Fibroblast of upper back skin (primary cell): ENCODE measurements at places on chromosomes 4 and X.

DNA sequence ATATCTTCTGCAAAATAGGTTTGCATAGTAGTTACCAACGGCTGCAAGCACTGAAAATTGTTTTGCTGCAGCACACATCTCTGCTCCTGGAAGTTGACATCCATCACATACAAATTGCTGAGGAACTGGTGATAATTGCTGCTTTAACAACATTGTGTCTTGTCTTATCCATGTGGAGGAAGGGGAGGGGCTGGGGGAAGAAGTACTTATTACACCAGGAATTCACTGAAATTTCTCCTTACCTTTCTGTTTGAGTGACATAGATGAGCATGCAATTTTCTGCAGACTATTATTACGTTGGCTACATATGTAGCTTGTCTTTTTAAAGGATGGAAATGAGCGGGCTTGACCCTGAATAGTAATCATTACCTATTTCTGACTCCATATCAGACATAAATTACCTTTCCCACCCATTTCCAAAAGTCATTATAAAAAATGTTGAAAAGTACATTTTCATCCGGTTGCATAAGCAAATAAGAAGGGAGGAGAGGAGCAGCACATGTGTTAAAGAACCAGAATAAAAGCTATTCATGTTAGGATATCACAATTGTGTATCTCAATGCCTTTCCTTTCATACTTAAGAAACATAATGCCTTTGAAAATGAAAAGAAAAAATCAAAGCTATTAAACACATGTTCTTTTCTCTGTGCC is 1905.6 kb downstream of the PCDH7 start:
- no peak for DNase-seq

DNA sequence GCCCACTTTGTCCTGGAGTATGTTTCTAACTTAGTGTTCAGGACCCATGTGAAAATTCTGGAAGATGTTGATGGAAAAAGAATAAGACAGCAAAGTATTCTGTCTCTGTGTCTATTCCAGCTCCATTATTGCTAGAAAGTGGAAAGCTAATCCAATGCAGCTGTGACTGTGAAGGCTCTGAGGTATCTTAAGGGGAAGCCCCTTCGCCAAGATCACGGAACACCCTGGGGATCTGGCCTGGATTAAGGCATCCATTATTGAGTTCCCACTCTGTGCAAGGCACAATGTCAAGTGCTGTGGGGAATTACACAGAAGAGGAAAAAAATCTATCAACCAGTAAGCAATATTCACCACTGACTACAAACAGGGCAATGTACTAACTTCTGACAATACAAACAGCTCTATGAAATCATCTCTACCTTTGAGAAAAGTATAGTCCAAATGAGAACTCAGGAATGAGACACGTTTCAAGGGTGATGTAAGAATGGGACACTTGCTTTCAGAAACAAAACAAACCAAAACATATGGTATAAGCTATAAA is 222.1 kb downstream of the LDB2 start:
- DNase-seq: no peak

DNA sequence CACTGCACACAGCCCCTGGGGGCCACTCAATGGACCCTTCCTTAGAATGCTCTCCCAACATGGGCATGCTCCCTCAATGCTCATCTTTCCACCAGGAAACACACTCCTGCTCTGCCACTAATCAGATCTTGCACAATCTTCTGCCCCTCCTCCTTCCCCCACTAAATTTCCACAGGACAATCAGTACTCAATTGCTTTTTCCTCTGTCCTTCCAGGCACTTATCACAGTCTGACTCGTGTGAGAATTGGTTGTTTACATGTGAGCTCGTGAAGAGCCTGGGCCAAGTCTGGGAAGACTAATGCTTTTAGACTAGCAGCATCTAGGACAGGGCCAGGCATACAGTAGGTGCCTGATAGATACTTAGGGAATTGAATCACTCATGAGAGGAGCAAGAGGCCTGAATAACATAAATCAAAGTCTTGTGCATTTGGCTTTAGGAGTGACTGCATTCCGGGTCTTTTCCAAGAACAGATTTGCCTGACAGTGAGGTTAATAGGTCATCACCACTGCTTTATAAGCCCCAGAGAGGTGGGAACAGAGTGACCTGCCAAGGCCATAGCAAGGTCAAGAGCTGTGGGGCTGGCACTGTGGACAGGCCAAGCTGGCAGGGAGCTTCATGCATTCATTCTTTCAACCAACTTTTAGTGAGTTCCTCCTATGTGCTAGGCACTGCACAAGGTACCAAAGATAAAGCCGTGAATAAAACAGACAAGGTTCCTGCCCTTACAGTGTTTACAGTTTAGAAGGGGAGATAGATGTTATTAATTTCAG is 55.0 kb downstream of the PRPS1 start:
- no peak for DNase-seq

- DNase-seq: no peak
These were observed 27.3 kb upstream of the FBXW7 start for GRCh38 chr4:152563209-152563608.

DNA sequence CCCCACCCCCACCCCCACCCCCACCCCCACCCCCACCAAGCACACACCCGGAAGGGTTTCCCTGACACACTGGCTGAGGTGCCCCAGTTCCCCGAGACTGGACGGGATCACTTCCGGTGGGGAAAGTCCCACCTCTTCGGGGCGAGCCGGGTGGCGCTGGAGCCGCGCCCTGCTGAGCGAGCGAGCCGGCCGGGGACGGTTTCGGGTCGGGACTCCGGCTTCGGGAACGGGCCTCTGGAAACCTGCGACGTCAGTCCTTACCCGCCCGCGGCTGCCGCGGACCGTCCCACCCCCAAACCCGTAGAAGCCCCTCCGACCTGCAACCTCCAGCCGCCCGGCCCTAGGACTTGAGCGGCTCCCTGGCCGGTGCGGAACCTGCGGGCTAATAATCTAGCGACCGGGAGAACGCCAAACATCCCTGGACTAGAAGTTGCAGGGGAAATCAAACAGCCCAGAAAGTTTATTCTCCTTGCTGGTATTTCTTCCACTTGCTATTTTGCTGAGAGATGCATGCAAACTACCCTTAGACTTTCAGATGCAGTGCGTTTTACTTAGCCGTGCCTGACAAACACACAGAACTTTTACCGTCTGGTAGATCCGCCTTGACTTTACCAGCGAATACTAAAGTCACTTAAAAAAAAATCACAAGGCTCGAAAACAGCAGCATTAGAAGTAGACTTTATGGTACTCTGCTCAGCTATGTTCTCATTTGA is 991 bp downstream of the RAP2C start:
- peak; percentile 87 for DNase-seq

- peak; percentile 10 for DNase-seq
These were observed 717.3 kb upstream of the ACTRT1 start for GRCh38 chrX:128769495-128769894.

DNA sequence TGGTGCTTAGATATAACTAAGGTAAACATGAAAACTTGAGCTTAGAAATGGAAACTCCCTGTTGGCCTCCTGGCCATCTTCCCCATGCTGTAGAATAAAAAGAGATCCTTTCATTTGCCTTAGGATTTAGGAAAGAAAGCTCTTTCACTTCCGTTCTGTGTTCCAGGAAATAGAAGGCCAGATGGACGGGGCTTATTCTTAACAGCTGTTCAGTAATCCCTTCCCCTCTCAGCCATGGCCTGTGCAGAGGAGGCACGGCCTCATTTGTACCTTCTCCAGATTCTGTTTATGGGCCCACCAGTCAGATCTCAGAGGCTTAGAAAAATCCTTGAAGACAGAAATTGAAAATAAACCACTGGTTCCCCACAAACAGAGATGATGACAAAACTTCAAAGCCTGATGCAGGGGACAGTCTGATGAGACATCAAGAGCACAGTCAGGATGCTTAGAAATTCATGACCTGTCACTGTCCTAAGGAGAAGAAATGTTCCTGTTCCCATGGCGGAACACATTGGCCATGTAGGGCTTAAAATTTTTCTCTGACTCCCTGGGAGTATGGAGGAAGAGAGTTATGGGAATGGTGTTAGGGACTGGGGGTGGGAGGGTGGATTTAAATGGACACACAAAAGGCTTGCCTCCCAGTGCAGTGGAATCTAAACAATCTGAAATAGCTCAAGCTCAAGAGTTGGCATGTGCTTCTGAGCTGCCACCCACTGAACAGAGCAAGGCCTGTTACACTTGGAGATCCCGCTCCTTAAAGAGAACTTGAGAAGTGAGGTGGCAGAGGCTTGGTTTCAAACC is 188.8 kb downstream of the SOWAHB start:
- DNase-seq: peak; percentile 45

GRCh38 chr4:13558881-13559280 is 14.6 kb upstream of the NKX3-2 start:
- DNase-seq: peak; percentile 27

GRCh38 chrX:69173906-69174305 is 8.7 kb upstream of the PJA1 start:
- DNase-seq: no peak

GRCh38 chr4:40909363-40909876 is 159.7 kb downstream of the NSUN7 start:
- peak; percentile 64 for DNase-seq

DNA sequence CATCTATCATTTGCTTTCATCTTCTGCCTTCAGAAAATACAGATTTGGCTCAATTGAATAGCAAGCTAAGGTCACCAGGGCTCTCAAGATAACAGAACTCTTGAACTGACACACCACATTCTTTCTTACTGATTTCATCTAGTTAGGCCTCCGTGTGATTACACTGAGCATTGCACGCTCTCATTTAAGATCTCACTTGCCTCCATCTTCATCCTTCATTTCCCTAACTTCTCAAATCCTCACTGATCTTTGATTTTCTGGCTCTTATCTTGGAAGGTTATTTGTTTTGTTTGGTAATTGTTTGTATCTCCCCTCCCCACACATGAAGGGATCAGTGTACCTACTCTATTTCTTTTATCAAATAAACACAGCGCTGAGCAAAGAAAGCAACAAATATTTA is 47.7 kb downstream of the MANBA start:
- DNase-seq: peak; percentile 44

- DNase-seq: no peak
These were observed 943.1 kb downstream of the ARAP2 start for GRCh38 chr4:35300996-35301774.

GRCh38 chr4:7924570-7924969 is 15.1 kb downstream of the AFAP1 start:
- no peak for DNase-seq

- DNase-seq: no peak
These were observed 388.2 kb downstream of the OPHN1 start for GRCh38 chrX:68045008-68045577.

DNA sequence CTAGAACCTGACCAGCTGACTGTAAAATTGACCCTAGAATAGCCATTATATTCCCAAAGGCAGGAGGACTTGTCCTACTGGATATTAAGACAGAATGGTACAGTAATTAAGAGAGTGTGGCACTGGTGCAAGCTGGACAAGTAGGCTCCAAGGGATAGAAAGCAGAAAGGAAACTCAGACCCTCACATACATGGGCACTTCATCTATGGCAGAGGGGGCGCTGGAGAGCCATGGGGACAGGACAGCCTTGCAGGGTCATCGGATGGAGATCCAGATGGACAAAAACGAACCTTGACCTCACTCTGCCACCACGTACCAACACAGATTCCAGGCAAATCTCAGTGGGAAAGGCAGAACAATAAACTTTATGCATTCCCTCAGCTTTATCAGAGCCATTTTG is 40.6 kb downstream of the GAB3 start:
- no peak for DNase-seq

GRCh38 chrX:129015381-129015780 is 507.9 kb downstream of the SMARCA1 start:
- no peak for DNase-seq

DNA sequence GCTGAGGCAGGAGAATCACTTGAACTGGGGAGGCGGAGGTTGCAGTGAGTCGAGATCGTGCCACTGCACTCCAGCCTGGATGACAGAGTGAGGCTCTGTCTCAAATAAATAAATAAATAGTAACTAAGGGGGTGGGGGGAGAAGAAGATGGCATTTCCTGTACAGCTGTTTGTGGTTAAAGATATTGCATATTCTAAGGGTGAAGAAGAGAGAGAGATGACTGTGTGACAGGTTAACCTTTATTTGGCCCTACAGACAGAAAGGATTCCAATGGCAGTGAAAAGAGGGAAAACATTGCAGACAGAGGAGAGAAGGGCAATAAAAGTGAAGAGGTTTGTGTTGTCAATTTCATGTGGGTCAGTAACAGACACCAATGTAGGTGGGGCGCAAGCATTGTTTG is 9.4 kb downstream of the TASL start:
- DNase-seq: peak; percentile 58

- no peak for DNase-seq
These were observed 495.9 kb downstream of the CENPC start for GRCh38 chr4:67049446-67049845.

DNA sequence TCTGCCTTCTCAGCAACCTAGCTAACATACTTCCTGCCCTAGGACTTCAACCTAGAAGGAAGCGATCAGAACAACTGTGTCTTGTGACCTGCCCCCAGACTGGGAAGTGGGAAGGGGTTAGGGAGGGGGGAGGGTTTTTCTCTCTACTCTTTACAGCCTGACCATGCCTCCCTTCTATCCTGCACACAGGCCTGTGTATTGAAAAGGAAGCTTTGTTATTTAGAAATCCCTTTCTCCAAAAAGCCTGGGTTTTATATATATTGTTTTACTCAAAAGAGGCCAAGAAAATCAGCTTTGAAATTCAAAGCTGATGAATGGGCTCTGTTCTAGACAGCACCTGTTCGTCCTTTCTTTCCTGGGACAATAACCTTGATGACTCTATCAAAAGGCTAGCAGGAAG is 35.2 kb upstream of the SMS start:
- no peak for DNase-seq

GRCh38 chr4:3269105-3269927 is 20.4 kb downstream of the MSANTD1 start:
- DNase-seq: no peak

DNA sequence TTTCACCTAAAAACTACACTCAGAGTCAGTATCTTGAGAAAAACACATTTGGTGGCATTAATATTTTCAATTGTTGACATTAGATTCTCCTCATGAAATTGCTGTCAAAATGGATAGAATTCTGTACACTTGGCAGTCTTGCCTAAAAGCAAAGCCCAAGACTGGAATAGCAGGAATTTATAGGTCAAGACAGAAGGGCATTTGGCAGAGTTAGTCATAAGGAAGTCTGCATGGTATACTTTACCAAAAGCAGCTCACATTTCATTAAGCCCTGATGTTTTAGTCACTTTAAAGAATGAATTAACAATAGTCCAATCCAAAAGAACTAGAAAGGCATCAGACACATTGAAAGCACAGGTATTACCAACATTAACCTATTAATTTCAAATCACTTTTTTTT is 7.1 kb downstream of the CCDC160 start:
- peak; percentile 0 for DNase-seq

GRCh38 chrX:130165703-130166502 is at the start of gene AIFM1:
TSS of gene AIFM1 (minus strand) at chrX:130165841. CDS start at chrX:130165656, 185 bp downstream.
- peak; percentile 94 for DNase-seq

DNA sequence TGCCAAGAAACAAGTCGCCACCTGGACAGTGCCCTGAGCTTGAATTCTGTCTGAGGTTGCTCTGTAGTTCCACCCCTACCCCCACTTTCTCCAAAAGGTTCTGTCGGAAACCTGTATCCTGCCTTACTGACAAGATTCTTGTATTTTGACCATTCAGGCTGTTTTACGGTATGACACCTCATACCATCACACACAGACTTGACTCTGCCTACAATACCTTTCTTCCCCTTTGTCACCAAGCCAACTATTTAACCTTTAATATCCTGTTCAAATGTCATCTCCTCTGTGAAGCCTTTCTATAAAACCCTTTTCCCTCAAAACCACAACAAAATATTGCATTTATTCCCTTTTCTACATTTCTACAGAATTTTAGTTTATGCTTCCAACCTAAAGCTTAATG is 161.9 kb downstream of the VSIG4 start:
- no peak for DNase-seq
